ENCODE measurements at places on chromosomes 3 and 15. TPM values are rescaled to one million over a fixed set of nuclear protein-coding genes. Genes with fewer than 3 reads are reported as not detected.

- H3K36me3 ChIP-seq, result no peaks in the 10 kb centered on the region
- no peaks in the 10 kb centered on the region for H3K4me1 ChIP-seq
- H3K27ac ChIP-seq, result no peak overlapping the region
- no peak overlapping the region for H3K4me3 ChIP-seq
These were observed 8.7 kb downstream of the KIF7 start for GRCh38 chr15:89646416-89647141.

DNASE1L3 gene
- total RNA-seq, result 3.7 TPM

CPN2 gene
- 0.14 TPM for total RNA-seq

DNA sequence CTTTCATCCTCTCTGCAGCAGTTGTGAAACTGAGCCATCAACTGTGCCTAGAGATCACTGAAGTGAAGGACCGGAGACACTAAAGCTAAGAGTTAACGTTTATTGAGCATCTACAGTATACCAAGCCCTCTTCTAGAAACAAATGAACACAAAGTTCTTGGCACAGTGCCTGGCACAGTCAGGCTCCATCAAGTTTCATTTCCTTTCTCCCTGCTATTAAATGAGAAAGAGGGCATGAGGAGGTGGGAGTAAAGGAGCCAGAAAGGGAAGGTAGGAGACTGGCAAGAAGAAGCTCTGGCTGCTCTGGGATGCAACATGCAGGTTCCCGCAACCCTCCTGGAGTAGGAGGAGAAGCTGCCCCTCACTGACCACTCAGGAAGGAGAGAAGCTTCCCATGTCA lies 30.6 kb downstream of the CYP19A1 start:
- H3K36me3 ChIP-seq, result no peaks in the 10 kb centered on the region
- peak; percentile 13 for DNase-seq
- H3K4me3 ChIP-seq, result no peak overlapping the region
- H3K27ac ChIP-seq, result no peak overlapping the region
- no peaks in the 10 kb centered on the region for H3K4me1 ChIP-seq

LHFPL4 gene
- total RNA-seq, result not detected

DNA sequence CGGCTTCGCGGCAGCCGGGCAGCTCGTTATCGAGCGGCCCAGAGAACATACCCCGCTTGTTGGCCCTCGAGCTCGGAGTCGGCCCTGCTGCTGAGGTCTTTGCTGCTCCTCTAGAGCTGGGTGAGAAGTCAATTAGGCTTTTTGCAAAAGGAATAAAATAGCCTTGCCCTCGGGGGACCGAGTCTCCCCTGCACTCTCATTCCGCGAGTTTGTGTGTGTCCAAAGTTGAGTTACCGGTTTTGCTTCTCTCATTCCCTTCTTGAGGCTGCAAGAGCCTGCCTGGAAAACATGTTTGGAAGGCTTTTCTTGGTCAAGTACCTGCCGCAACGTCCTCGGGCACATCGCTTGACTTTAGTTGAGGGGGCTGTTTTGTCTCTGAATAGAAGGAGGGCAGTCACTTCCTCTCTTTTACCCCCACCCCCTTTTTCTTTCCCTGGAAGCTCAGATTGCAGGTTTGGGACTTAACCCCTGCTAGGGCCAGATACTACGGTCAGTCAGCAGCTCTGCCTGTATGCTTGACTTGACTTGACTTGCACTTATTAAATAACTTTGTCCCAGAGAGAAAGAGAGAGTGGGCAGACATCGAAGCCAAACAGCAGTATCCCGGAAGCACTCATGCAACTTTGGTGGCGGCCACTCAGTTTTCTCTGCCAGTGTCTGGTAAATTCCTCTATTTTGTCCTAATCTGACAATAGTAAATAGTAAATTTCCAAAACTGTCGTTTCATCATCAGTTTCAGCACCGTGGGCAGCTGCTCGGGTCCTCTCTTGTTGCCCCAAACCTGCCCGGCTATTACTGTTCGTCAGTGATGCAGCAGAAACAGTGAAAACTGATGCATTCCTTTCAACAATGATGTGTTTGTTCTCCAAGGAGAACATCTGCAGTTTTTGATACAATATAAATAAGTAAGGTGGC lies 609 bp downstream of the RNF13 start:
- peaks cover 16% of the 10 kb centered on the region for H3K4me1 ChIP-seq
- H3K36me3 ChIP-seq, result no peaks in the 10 kb centered on the region
- peak overlapping the region; percentile 98 for H3K27ac ChIP-seq
- peak; percentile 19 for DNase-seq

- H3K4me3 ChIP-seq, result no peak overlapping the region
- H3K27ac ChIP-seq, result no peak overlapping the region
- no peak for DNase-seq
- H3K4me1 ChIP-seq, result no peaks in the 10 kb centered on the region
These were observed 69.7 kb downstream of the RPLP1 start for GRCh38 chr15:69522361-69522760.

DNA sequence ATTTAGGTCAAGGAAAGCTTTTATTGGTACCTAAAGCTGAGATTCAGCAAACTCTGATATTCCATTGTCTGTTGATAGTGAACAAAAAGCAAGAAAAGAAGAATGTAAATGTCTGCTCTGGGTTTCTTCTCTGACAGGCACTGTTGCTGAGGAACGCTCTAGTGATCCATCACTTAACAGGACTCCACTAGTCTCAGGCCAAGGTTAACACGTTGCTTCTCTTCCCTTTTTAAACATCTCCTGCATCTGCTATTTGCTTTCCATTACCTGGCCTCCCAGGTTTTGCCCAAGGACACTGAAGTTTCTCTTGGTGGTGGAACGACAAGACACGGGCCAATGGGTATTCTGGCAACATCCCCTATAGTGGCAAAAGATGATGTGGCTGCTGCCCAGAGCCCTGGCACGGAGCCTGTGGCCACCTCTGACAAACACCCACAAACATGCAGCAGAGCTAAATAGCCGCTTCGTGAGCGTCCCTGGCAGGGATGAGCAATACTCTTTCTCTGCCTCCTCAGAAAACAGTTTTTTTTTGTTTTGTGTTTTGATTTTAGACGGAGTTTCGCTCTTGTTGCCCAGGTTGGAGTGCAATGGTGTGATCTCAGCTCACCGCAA lies 97.8 kb upstream of the AKAP13 start:
- H3K36me3 ChIP-seq, result no peaks in the 10 kb centered on the region
- no peaks in the 10 kb centered on the region for H3K27me3 ChIP-seq
- H3K4me1 ChIP-seq, result no peaks in the 10 kb centered on the region
- no peak overlapping the region for H3K27ac ChIP-seq
- no peak overlapping the region for H3K4me3 ChIP-seq

STXBP5L gene
- 1.3 TPM for total RNA-seq

GRCh38 chr3:75101329-75102147 lies 487.1 kb upstream of the CNTN3 start:
- no peaks in the 10 kb centered on the region for H3K4me1 ChIP-seq
- H3K36me3 ChIP-seq, result no peaks in the 10 kb centered on the region
- no peak overlapping the region for H3K27ac ChIP-seq

DNA sequence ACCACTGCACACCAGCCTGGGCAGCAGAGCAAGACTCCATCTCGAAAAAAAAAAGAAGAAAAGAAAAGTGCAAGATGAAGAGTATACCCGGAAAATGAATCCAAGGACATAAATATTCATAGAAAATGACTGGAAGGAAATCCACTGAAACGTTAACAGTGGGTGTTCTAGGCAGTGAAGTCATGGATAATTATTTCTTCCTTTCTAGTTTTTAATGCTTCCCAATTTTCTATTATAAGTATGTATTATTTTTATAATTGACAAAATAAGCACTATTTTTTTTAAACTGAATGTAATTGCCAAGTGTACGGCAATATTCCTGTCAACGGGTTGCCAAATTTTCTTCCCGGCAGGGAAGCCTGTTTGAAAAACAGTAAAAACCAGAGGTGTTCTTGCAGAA lies 37.4 kb upstream of the MGLL start:
- no peak overlapping the region for H3K4me3 ChIP-seq
- no peak for DNase-seq
- H3K4me1 ChIP-seq, result no peaks in the 10 kb centered on the region
- no peak overlapping the region for H3K27ac ChIP-seq
- no peaks in the 10 kb centered on the region for H3K36me3 ChIP-seq
- H3K27me3 ChIP-seq, result no peaks in the 10 kb centered on the region

DNA sequence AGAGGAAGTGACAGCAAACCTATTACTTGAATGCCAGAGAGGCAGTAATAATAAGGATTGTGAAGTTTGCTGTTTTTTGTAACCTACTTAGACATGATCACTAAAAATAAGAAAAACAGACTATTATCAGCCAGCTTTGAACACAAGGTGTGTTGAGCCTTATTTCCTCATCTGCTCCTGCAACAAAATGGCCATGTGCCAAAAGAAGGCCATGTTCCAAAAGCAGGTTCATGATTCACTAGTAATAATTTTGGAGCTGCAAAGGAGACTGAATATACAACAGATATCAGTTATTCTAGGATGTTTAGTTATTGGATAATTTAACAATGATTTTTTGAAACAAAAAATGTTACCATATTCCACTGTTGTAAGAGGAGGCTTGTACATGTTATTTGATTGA lies 578.7 kb downstream of the SQOR start:
- H3K27ac ChIP-seq, result no peak overlapping the region
- no peak overlapping the region for H3K4me3 ChIP-seq
- DNase-seq, result no peak
- H3K36me3 ChIP-seq, result no peaks in the 10 kb centered on the region

IRAK2 gene
- total RNA-seq, result 4.9 TPM

DNA sequence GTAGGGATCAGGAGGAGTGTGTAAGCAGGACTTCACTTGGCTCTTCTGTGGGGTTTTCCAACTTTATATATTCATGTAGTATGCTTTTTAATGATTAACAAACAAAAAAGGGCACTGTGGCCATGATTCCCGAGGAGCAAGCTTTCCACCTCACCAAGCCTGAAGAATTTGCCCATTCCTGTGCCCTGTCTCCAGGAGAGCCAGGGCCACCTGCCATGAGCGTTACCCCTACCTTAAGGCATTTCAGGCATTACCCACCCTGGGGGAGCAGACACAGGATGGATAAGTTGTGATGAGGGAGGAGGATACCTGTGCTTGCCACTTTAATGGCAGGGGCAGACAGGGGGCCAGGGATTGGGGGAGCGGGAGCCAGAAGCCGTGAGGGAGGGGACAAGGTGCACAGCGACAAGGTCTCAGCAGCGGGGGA lies 3.0 kb downstream of the TRPM1 start:
- no peak for DNase-seq
- no peaks in the 10 kb centered on the region for H3K27me3 ChIP-seq
- no peaks in the 10 kb centered on the region for H3K4me1 ChIP-seq
- H3K27ac ChIP-seq, result no peak overlapping the region

- H3K27me3 ChIP-seq, result no peaks in the 10 kb centered on the region
- H3K4me1 ChIP-seq, result peaks cover 36% of the 10 kb centered on the region
- no peaks in the 10 kb centered on the region for H3K36me3 ChIP-seq
- DNase-seq, result peak; percentile 32
These were observed 72.6 kb upstream of the TNFSF10 start for GRCh38 chr3:172595664-172596393.

DNA sequence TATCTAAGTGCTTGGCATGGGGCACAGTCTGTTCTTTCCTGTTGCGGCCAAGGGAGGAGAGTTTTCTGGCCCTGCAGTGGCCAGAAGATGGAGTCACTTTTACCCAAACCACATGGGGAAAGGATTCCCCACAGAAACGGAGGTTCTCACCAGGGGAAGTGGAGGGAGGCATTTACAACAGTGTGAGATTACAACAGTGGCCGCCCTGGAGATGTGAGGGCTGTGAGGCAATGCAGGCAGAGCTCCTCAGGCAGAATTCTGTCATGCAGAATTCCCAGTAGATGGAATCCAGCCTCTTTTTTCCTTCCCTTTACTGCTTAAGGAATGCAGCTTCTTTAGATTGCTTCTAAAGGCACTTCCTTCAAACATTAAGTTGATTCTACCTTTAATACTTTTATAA lies 83.1 kb downstream of the CACNA1D start:
- DNase-seq, result no peak
- H3K4me3 ChIP-seq, result no peak overlapping the region
- no peaks in the 10 kb centered on the region for H3K36me3 ChIP-seq
- no peaks in the 10 kb centered on the region for H3K27me3 ChIP-seq
- H3K27ac ChIP-seq, result no peak overlapping the region

DNA sequence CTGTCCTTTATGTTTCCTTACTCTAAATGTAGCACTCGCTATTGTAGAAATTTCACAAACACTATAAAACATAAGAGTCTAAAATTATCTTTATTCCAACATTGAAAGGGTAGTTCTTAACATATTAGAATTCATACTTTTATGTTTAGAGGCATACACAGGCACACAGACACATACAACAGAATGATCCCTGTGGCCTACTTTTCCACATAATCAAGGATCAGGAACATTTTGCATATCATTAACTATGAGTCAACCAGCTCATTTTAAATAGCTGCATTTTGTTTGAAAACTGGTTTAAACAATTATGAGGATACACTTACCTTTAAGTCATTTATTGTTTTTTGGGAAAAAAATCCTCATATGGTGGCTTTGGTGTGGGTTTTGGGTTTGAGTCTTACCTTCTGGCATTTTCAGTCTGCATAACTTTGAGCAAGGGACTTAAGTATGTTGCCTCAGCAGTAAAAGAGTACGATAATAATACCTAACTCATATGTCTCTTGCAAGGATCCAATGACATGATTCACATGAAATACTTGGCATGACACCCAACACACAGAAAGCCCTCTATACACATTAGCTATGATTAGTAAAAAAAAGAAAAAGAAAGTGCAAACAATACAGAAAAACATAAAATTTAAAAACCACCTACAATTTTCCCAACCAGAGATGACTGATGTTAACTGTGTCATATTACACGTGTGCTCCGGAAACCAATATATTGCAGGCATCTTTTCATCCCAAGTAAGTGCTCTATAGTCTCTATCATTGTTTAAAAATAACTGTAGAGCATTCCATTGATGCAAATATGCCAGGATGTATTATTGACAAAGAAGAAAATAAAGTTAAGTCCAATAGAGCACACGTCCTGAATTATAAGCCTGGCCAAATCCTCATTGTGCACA lies 213.1 kb upstream of the ADAMTS9 start:
- DNase-seq, result no peak
- H3K4me1 ChIP-seq, result no peaks in the 10 kb centered on the region
- H3K27ac ChIP-seq, result no peak overlapping the region

PSMA4 gene
- total RNA-seq, result 22.8 TPM

- peak overlapping the region; percentile 97 for H3K27ac ChIP-seq
- H3K4me3 ChIP-seq, result no peak overlapping the region
- H3K27me3 ChIP-seq, result no peaks in the 10 kb centered on the region
- no peaks in the 10 kb centered on the region for H3K36me3 ChIP-seq
- H3K4me1 ChIP-seq, result peaks cover 91% of the 10 kb centered on the region
These were observed 17.4 kb downstream of the LRIG1 start for GRCh38 chr3:66483409-66483906.

NR2E3 gene
- total RNA-seq, result not detected

GRCh38 chr3:82596805-82597204 lies 835.4 kb upstream of the GBE1 start:
- DNase-seq, result no peak
- no peaks in the 10 kb centered on the region for H3K4me1 ChIP-seq

GRCh38 chr15:62896969-62897486 lies 145.5 kb upstream of the TPM1 start:
- DNase-seq, result peak; percentile 83
- H3K27ac ChIP-seq, result peak overlapping the region; percentile 86
- no peaks in the 10 kb centered on the region for H3K27me3 ChIP-seq
- H3K4me1 ChIP-seq, result peaks cover 34% of the 10 kb centered on the region
- H3K4me3 ChIP-seq, result no peak overlapping the region

ANKUB1 gene
- total RNA-seq, result not detected

GRCh38 chr15:63509056-63509954 lies 4.9 kb downstream of the USP3 start:
- H3K4me1 ChIP-seq, result peaks cover 36% of the 10 kb centered on the region
- DNase-seq, result no peak
- no peaks in the 10 kb centered on the region for H3K36me3 ChIP-seq
- H3K4me3 ChIP-seq, result no peak overlapping the region

LTF gene
- total RNA-seq, result 3.3 TPM

EXD1 gene
- not detected for total RNA-seq

- H3K4me3 ChIP-seq, result no peak overlapping the region
- no peaks in the 10 kb centered on the region for H3K27me3 ChIP-seq
- DNase-seq, result no peak
- H3K36me3 ChIP-seq, result no peaks in the 10 kb centered on the region
These were observed 532.3 kb downstream of the FOXP1 start for GRCh38 chr3:71051259-71051595.
